ENCODE measurements at places on chromosomes 12 and 14.

DNA sequence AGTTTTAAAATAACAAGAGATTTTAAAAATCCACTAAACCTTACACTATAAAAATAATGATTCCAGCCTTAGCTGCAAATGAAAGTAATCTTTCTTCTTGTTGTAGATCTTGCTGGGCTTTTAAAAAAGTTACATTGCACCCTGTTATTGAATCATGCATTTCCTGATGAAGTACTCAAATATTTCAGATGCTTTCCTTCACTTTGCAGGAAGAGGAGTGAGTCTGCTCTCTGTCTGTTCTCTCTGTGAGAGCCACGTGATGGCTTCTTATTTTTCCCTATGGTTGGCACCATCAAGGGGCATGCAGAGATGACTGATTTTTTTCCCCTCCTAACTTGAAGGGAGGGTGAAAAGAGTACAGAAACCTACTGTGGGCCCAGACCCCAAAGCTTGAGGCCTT lies 262.7 kb downstream of the ATP23 start:
- DNase-seq = no peak

DNA sequence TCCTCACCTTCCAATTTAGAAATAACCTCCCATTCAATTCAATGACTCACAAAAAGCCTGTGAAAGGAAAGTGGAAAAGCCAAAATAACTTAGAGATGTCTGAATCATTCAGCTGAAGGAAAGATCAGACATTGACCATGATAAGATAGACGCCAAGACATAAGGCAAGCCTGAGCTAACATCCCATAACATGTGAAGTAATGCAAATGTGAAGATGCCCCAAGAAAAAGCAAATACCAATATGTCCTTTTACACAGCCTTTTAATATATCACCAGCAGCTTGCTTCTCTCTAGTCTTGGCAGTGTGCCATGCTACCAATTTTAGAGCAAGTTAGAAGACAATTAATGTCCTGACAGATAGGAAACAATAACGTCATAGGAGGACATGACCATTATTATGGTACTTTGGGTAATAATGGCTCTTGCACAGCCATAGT lies 2.4 kb upstream of the NUMB start:
- DNase-seq = no peak

- no peak for DNase-seq
These were observed 44.2 kb downstream of the DUSP16 start for GRCh38 chr12:12518464-12518845.

- DNase-seq = no peak
These were observed 148.0 kb upstream of the PDE3A start for GRCh38 chr12:20220339-20220738.

DNA sequence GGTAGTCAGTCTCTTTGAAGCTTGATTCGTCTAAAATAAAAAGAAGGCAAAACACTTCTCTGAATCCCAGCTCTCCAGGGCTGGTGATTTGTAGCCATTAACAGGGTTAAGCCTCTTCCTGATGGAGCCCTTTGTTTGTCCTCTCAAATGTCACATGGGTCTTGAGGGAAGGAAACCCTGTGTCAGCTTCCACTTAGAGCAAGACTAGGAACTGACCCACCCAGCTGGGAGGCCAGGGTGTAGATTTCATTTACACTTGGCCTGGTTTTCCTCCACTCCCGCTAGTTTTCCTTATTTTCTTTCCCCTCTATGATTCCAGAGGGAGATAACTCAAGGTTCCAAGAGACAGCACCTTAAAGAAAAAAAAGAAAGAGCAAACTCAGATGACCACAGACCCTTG lies 230.5 kb upstream of the EGLN3 start:
- DNase-seq = no peak

GRCh38 chr12:87801860-87802720 lies 227.1 kb downstream of the C12orf50 start:
- no peak for DNase-seq

DNA sequence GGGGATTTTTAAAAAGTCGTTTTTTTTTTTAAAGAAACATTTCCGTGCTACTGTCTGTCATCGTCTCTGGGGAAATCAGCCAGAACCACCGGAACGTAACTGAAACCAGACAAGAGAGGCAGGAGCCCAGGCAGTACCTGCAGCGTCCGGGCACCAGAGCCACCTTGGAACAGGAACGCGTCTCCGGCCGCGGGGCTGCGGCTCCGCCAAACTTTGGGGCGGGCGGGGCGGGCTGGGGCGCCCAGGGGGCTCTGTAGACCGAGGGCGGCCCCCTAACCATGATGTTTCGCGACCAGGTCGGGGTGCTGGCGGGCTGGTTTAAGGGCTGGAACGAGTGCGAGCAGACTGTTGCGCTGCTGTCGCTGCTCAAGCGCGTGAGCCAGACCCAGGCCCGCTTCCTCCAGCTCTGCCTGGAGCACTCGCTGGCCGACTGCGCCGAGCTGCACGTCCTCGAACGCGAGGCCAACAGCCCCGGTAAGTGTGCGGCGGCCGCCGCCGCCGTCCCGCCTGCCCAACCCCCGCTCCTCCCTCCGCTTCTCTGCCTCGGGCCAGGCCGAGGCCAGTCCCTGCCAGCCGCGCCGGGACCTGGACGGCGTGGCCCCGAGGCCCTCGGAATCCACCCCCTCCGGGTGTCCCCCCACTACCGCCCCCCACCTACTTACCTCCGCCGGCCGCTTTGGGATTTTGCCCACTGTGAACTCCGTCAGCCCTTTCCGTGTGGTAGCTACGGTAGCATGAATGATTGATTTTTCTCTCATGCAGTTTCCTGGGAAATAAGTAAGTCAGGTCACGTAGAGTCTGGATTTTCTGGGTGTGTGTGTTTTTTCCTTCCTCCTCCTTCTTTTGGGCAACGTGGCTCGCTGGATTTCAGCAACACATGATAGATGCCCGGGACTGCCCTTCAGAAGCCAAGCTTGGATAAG lies 972 bp downstream of the SAMD4A start:
- DNase-seq = no peak

- DNase-seq = no peak
These were observed 12.0 kb downstream of the HECTD4 start for GRCh38 chr12:112370199-112370598.

DNA sequence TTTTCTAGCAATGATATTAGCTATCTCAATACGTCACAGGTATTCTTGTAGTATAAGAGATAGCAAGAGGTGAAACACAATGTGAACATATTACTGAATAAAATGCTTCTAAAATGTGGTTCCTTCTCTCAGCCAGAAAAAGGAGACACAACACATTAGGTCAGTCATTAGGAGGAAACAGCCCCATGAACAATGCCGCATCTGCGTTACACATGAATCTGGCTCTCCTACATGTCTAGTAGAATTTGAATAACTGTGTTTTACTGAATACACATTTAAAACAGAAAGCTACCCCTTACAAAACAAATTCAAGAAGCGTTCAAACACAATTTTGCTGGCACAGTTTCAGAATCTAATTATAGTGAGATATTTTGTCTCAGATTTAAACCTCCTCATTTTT lies 51.6 kb downstream of the EFCAB11 start:
- DNase-seq = no peak

- no peak for DNase-seq
These were observed 34.5 kb upstream of the NFYB start for GRCh38 chr12:104172570-104172947.

- DNase-seq = no peak
These were observed 105.4 kb upstream of the NOS1 start for GRCh38 chr12:117466677-117467362.

DNA sequence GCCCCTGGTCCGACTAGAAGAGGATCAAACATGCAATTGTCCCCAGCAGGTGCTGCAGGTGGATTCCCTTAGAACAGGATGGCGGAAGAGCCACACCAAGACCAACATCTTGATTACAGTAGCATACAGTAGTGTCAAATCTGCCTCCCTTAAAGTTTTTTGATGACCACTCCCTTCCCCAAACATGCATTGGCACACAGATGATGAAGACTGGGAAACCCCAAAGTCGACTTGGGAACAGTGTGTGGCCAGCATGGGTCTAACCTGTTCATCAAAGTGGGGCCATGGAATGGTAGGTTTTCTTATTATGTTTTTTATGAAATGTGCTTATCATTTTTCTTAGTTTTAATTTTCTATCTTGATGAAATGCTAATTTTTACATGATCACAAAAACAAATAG lies 8.8 kb downstream of the PLXNC1 start:
- no peak for DNase-seq

DNA sequence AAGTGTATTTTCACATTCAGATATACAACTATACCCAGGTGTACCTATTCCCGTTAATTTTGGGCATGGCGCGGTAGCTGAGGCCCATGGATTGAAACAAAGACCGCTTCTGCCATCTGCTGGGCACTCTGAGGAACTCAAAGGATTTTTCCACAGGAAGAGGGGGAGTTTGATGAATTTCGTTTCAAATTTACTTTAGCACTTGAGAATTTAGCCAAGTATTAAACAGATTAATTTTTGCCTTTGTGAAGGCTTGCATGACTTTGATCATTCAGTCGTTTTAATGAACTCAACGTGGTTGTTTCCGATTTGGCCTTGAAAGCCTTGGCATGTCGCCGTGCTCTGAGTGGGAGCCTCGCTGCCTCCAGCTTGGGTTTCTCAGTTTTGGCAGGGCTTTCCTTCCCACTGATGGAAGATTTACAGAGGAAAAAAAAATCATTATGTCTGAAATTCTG lies 153.2 kb upstream of the DDHD1 start:
- peak; percentile 53 for DNase-seq

Data from SW 1271 (cell line).